ENCODE measurements at places on chromosomes 3 and 15.
A peak's percentile ranks its signal among the peaks of the same experiment; 100 is the strongest.

GRCh38 chr3:126347543-126348161, 9.6 kb downstream of the KLF15 start:
- no peak for DNase-seq

GRCh38 chr3:194141415-194142155, 5.6 kb downstream of the HES1 start:
- peak; percentile 93 for DNase-seq

DNA sequence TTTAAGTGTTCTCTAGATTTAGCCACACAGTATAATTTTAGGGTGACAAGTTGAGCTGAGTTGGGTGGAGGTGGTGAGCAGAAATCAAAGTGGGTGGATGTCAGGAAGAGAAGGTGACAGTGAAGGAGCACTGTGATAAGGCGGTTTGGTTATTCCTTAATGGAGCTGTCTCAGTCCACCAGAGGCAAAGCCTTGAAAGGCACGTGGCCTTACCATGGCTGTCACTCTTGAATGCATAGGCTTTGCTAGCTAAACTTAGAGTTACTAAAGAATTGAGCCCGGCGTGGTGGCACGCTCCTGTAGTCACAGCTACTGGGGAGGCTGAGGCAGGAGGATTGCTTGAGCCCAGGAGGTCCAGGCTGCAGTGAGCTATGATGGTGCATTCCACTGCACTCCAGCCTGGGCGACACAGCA, 560 bp upstream of the TTLL13 start:
- DNase-seq, result no peak

DNA sequence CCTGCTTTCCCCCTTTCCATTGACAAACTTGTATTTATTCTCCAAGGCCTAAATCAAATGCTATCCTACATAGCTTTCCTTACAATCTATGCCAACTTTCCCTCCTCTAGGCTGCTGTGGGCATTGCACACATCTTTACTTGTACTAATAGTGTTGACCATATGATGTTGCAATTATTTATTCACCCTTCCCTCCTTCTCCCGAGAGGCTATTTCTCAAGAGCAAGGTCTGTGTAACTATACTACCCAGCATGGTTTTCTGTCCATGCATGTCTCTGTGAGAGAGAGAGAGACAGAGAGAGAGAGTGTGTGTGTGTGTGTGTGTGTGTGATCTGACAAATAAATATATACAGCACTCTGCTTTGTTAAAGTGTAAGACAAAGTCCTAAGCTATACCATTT, 63.8 kb downstream of the GTPBP8 start:
- DNase-seq, result no peak

DNA sequence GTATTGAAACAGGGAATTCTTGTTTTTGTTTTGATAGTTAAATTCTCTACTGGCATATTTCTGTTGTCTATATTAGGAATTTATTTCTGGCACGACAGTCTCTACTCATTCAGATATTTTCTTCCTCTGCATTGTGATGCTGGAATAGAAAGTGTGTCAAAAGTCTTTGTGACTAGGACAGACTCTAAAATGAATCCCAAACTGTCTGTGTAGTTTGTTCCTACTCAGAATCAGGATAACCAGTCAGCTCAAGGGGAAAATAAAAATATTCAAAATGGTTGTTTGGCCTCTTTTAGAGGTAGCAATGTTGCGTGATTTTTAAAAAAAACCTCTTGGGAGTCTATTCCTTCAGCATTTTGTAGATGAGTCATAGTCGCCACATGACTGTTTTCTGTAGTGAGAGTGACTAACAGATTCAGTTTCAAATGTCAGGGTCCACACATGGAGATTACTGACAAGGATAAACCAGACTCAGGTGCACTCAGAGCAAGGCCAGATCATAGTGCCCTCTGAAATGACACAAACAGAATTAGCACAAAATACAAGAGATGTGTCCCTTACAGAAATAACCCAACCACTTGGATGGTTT, 13.1 kb downstream of the SLC7A14 start:
- DNase-seq, result no peak

- DNase-seq, result no peak
Observed at GRCh38 chr3:195070336-195070735, 200.6 kb downstream of the XXYLT1 start.

GRCh38 chr15:26318689-26319088, 454.2 kb downstream of the GABRB3 start:
- no peak for DNase-seq

DNA sequence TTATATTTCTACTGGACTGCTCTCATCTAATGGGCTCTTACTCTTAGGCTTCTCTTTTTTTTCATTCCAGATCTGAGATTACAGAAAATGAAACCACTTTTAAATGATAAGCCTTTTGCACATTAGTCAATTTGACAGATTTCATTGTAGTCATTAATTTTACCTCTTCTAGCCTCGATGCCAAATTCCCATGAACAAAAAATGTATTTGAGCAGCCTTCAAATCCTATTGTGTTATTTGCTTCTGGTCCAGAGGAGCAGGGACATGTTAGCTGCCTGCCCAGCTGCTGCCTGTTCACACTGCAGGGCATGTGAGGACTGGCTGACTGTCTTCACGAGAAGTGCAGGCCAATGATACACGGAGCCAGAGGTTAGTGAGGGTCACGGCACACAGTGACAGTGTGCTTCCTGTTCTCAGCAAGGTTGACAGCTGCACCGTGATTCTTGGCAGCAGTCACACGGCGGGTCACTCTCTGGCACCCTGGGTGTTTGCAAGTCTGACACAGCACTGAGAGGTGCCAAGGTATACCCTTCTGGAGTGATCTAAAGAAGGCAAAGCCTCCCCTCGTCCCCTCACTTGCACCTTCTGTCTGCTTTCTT, 40.8 kb downstream of the KAT2B start:
- peak; percentile 70 for DNase-seq

GRCh38 chr3:11482021-11482420, 161.7 kb downstream of the VGLL4 start:
- no peak for DNase-seq

GRCh38 chr15:32994810-32995424, 199.6 kb downstream of the FMN1 start:
- peak; percentile 3 for DNase-seq

DNA sequence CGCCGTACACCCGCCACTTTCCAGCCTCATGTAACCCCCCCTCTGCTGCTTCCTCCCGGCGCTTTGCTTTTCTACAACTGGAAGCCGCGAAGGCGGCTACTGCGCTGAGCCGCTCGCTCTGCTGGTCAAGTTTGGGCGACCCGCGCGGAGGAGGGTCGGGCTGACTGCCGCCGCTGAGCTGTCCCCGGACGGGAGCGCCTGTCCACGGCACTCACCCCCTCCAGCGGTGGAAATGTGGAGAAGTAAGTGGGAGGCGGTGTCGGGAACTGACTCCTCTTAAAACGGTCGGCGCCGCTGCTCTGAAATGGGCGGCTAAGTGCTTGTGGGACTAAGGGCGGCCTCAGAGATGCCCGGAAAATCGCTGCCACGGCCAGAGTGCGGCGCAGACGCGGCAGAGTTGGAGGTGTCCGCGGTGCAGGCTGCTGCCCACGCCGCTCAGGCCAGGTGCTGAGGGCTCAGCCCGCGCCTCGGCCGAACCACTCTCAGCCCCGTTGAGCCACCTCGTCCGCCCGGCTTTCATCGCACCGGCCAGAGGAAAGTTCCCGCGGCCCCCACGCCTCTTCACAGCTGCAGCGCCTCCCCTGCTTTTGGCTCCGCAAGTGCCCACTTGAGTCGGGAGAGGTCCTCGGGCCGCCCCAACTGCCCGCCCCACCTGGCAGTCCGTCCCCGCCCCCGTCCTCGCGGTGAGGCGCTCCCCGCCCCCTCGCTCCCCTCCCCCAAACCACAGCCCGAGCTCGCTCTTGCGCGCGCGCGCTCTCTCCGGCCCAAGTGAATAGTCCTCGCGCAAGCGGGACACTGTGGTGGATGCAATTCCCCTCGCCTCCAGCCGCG, at the start of gene EPHA6:
Gene EPHA6, plus strand, starts transcription at position 775 of the 831 bp plus-strand sequence.
- peak; percentile 84 for DNase-seq

DNA sequence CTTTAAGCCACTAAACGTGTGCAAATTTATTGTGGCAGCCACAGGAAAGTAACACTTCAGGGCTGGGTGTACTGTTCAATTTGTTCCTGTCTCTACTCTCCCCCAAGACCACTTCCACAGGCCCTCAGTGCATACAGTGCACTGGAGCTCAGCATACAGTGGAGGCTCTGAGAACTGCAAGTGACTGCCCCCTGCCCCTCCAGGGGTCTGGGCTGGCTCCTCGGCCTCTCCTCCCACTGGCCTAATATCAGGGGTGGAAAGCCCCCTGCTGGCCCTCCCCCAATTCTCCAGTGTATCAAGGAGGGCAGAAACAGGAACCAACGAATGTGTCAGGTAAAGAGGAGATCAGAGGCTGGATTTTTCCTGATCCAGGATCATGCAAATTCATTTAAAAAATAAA, 19.9 kb upstream of the HEG1 start:
- DNase-seq, result no peak

GRCh38 chr3:177721864-177722785, 524.8 kb upstream of the TBL1XR1 start:
- DNase-seq, result no peak

GRCh38 chr3:15501126-15501525, 20.4 kb downstream of the COLQ start:
- no peak for DNase-seq

GRCh38 chr3:160052385-160053047, 63.9 kb downstream of the IL12A start:
- no peak for DNase-seq

DNA sequence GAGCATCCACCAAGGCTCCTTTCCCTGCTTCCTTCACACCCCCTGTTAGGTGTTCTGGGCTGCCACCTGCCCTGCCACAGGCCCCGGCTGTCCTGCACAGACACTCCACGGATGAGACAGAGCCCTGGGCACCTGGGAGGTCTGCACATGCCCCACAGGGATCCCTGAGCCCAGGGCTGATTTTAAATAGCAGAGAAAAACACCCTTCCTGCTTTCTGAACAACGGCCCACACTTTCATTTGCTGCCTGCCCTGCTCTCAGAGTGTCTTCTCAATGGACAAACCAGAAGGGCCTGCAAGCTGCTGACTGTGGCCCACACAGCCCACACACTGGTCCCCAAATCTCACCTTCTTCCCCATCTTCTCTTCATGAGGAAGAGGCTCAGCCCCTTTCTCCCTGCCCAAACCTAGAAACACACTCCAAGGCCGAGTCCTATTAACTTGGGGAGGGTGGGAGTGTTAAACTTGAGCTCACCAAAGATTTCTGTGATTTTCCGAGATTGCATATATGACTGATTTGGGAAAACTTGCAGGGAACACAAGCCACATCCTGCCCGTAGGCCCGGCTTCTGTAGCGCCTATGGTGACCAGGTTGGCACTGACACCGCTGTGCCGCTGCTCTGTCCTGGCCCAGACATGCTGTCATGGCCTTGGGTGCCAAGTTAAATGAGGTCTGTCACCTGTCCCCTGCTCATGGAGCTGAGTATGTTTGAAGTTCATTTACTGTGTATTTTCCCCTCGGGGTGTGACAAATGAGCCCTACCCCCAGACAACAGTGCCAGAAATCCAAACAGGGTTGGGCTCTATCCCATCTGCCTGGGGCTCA, 47.2 kb upstream of the KLF13 start:
- DNase-seq, result peak; percentile 67

DNA sequence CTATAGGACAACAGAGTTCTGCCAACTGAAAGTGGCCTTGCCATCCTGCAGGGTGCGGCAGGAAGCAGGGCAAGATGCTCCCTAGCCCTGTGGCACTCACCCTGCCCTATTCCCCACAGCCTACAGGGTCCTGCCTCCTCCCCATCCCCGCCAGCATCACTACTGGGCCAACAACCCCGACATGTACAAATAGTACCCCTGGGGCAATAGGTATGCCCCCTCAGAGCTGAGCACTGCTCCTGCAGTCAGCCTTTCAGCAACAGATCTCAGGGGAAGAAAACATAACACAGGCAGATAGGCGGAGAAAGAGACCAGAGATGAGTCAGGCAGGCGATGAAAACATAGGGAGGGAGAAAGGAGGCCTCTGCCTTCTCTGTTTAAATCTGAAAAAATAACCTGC, 74.7 kb downstream of the XXYLT1 start:
- no peak for DNase-seq

DNA sequence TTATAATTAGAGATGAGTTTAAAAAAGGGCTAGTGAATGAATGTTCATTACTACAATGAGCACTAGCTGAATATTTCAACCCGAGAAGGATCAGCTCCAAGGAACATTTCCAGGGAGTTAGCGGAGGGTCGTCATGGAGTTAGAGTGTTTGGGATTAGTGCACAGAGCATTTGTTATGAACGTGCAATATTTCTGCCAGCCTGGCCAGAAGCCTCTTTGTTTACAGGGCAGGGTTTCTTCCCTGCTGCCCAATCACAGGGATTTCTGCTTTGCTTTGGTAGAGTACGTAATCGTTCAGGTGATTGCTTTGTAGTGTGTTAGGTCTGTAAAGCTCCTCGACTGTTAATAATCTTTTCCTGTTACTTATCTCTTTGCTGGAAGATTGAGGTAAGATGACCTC, 5.9 kb downstream of the CGNL1 start:
- DNase-seq, result peak; percentile 30

DNA sequence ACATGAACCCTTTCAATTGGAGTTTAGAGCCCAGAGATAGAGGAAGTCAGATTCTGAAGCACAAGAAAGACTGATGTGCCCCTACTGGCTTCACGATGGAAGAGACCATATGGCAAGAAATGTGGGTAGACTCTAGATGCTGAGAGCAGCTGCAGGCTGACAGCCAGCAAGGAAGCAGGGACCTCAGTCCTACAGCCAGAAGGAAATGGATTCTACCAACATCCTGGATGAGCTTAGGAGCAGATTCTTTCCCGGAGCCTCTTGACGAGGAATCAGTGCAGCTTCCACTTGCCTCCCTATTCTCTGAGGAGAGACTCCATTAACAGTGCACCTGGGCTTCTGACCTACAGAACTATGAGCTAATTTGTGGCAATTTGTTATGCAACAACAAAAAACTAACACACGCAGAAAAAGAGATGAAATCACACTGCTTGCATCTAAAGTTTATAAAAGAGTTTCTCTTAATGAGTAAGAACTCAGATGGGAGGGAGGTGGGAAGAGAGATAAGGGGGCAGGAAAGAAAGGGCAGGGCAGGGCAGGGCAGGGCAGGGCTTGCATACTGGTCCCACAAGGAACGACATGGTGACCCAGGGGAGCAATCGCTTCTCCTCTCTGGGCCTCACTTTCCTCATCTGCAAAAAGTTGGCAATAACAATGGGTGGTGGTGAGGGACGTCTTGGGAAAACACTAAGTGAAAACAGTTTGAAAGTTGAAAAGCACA, 440.9 kb downstream of the FOXP1 start:
- DNase-seq, result no peak

GRCh38 chr15:92807971-92808571, 92.1 kb upstream of the CHD2 start:
- no peak for DNase-seq
